Esophagus muscularis mucosa (tissue), 4 donors: ENCODE measurements at places on chromosomes 12 and 14.

DNA sequence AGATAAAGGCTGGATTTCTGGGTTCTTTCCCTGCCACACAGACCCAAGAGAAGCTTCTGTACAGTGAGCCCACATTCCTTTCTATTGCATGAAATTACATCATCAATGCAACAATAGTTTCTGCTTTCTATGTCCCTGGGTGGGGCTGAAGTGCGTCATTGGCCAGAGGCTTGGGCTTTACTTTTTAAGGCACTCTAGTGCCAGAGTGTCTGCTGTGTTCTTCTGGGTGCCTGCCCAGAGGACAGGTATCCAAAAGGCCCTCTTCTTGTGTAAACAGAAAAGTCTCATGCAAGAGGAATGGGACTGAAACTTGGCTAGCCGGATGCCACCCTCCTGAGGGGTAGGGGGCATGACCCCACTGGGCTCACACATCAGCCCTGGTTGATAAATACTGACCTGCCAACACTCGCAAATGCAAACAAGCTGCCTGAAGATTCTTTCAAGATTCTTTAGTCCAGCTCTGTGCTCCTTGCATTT, 5.9 kb downstream of the KRT86 start:
- DNase-seq = peak; percentile 95

- no peak for DNase-seq
Observed at GRCh38 chr14:94805680-94806288, 35.9 kb upstream of the GSC start.

DNA sequence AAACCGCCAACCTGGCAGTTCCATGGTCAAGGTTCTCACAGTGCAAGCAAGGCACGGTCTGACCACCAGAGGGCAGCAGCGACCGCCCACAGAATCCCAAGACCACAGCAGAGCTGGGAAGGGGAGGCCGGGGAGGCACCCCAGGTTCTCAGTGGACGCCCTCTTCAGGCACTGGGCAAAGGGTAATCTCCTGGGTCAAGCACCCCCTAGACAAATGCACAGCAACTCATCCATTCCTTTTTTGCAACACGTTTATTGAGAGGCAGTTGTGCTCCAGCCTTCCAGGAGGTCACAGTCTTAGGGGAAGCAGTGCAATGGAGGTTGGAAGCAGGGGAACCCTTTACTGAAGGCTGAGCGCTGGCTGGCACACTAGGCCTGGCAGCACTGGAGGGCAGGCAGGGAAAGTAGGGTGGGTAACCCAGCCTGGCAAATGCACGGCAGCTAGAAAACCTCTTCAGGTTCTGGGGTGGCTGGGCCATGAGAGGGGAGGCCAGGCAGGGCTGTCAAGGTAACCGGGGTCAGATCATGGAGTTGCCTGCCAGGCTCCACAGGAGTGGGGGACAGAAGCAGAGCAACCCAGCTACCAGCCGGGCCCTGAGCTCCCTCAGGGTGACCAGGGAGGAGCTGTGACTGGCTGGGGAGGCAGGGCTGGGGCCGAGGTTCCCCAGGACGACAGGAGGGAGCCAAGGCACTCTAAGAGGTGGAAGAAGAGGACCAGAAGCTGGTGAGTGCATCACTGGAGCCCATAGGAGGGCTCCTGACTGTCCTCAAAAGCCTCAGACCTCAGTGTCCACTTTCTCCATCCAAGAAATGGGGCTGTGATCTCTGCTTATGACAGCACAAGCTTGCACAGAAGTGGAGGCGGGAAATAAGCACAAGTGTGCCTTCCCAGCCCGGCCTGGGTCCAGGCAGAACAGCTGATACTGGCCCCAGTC, 1.8 kb upstream of the RHOF start:
- DNase-seq = peak; percentile 98

- peak; percentile 55 for DNase-seq
Observed at GRCh38 chr12:123986374-123986965, 13.5 kb downstream of the ZNF664 start.

- DNase-seq = no peak
Observed at GRCh38 chr14:74636424-74637177, 24.6 kb upstream of the LTBP2 start.

DNA sequence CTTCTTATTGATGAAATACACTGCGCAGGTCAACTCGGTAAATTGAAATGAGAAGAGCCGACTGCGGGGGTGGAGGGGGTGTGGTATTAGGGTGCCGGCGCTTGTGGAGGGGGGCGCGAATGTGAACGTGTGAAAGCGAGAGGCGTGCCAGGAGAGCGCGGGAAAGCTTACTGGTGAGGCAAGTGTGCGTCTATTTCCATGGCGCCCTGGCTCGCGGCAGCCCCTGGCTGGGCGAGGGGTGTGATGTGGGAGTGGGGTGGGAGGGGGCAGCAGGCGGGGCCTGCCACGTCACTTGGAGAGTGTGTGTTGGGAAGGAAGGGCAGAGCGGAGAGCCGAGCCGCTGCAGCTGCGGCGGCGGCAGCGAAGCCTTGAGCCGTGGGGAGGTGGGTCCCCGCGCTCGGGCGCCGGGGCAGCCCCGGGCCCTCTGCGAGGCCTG, 88.8 kb downstream of the GALNT8 start:
- no peak for DNase-seq

- DNase-seq = no peak
Observed at GRCh38 chr12:94263905-94264561, 115.7 kb downstream of the PLXNC1 start.

- DNase-seq = no peak
Observed at GRCh38 chr14:74516451-74517160, 23.0 kb downstream of the ISCA2 start.

DNA sequence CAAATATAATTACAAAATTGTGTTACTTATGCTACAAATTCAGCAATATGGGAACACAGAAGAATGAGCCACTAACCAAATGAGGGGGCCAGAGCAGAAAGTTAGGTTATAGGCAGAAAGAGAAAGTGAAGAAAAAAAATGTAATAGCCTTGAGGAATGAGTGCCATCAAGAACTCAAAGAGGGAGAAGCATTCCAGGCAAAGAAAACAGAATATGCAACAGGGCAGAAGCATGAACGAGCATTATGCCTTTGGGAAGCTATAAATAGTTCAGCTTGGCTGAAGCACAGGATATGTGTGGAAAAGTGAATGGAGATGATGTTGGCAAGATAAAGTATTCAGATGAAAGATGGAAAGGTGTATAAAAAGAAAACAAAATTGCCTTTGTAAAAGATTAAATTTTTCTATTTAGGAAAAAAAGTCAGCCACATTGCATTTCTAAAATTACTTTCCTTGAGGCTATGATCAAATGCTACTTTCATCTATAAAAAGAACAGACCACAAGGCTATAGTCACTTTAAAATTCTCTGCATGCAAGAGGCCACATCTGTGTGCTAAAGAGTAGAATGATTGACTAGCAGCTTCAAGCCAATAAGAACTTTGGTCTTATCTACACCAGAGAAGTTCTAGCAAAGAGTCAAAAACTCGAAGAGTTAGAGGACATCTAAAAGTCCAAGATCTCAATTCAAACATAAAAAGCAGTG, 193.6 kb upstream of the GARIN6 start:
- DNase-seq = no peak

DNA sequence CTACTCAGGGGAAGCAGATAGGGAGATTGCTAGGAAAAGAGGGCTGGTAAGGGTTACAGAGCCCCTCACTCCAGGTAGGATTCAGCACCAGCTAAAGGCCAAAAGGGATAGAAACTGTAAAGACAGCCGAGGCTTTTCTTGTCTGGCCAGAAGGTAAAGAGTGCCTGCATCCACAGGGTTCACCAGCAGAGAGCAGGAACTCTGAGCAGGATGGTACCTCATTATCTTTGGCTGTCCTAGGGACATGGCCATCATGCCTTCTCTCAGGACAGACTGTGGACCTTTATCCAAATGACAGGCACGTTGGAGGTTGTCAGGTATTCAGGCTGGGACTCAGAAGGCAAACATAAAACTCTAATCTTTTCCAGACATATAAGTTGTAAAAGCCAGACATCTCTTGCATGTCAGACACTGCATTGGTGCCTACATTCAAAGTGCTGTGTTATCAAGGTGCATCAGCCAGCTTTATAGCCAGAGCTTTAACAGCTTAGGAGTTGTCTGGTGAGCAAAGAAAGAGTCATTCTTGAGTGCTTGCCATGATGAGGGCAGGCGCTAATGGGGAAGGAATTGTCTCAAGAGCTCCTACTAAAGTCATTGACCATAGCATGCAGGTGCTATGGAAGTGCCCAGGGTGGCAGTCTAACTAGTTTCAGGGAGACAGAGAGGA, 89.5 kb downstream of the PELI2 start:
- no peak for DNase-seq

GRCh38 chr12:120999191-121000120, 16.8 kb downstream of the C12orf43 start:
- DNase-seq = no peak

DNA sequence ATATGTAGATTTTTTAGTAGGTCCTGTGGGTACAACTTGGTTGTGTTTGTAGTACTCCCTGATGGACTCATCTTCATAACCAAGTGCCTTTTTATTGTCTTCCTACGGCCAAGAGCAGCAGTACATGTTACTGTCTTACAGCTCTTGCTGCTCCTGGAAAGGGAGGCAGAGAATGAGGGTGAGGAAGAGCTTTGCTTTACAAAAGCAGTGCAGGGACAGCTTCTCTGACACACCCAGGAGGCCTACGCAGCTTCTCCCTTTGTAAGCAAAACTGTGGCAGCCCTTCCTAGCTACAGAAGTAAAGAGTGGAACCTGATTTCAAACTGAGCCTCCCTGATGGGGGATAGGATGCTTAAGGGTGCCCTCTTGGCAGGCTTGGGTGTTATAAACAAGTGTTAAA, 18.6 kb downstream of the MYRFL start:
- DNase-seq = no peak

DNA sequence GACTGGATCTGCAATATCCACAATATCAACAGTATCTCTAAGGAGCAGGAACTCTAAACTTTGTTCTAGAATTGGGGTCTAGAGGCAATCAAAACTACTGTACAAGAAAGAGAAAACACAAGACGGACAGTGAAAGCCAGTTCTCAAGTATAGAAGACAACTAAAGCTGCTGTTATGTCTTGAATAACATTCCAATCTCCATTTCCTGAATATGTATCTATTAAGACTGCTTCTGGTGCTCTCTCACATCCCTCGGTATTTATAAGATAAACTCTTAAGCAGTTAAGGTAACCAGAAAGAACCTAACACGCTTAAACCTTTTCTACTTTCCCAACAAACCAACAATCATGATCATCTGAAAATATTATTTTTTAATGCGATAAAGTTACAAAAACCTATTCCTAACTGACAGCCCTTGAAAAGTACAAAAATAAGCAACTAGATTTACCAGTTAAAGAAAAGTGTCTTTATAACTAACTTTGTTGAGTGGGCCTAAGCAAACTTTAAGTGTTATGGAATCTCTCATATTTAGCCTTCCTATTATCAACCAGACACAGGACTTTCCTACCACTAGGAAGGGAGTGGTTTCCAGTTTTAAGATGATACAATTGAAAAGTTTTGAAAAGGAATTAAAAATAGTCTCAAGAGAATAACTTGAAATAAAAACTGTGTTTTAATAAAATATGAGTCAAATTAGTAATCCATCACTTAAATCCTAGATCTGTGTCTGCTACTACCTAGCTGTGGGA, 30.7 kb downstream of the NUMB start:
- no peak for DNase-seq

GRCh38 chr14:104393199-104393897, 186.2 kb upstream of the C14orf180 start:
- DNase-seq = no peak

DNA sequence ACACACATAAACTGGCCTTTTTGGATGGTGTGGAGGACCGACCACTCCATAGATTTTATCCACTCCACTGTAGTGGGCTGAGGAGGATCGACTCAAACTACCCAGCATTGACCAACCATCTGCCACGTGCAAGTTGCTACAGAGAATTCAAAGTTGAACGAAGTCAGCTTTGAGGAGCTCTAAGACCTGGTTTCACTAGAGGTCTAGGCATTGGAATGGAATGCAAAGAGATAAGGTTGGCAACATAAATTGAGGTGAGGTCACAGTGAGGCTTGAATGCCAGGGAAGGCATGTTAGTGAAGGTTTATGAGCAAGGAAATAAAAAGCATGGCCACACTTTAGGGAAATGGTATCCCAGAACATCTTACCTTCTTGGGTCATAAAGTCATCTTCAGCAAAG, 14.5 kb downstream of the VWF start:
- DNase-seq = no peak

DNA sequence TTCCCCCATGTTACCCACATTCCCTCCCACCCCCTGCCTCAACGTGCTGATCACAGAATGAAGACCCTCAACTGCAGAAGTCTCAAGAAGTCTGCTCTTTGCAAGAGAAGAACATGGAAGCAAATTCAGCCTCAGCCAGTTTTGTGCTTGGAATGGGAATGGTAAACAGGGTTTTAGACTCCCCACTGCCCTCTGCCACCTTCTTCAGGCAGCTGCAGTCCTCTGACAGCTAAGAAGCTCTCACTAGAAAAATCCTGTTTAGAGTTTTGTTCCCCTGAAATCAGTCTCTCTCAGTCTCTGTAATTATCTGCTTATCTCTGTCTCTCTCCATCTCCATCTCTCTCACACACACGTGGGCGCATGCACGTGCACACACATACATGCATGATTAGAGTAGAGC, 85.4 kb downstream of the CRACR2A start:
- no peak for DNase-seq

DNA sequence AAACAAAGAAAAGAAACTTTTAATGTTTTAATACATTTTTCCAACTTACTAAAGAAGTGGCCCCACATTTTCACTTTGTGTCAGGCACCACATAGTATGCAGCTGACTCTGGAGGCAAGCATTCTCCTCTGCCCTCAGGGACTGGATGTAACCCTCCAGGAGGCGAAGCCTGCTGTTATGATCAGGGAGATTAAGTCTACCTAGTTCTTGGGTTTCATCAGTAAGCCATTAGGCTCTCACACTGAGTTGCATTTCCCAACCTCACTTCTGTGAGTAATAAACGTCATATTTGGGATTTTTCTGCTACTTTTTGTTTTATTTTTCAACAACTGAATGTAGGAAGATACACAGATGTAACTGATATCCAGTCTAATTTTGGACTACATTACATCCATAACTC, 101.2 kb upstream of the LRFN5 start:
- no peak for DNase-seq

DNA sequence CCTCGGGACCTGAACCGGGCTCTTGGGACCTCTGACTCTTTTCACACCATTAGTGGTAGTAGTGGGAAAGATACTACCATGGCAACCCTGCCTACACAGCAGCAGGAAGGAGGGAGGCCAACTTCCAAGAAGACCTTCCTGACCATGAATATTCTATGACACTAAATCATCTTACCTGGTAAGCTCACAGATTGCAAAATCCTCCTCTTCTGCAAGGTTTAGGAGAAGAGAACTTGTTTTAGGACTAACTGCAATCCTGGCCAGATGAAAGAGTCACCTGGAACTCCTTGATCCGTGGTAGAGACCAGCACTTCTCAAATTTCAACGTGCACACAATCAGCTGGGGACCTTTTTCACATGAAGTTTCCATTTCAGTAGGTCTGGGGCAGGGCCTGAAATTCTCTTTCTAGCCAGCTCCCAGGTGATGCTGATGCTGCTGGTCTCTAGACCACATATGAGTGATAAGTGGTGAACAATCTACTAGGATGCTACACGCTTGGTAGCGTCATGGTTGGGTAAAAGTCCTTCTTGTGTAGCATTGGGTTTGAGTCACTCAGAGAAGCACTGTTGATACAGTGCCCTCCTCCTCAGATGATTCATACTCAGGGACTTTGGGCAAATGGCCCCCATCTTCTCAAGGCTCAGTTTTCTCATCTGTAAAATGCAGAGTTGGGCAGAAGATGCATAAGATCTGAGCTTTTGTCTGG, 35.6 kb upstream of the FICD start:
- DNase-seq = no peak
